Stimulated activated CD8-positive, alpha-beta memory T cell treated with anti-CD3 and anti-CD28 coated beads, Interleukin-4, amount 100 ng/mL, for 48 hours (primary cell): ENCODE measurements at places on chromosomes 3 and 15.

DNA sequence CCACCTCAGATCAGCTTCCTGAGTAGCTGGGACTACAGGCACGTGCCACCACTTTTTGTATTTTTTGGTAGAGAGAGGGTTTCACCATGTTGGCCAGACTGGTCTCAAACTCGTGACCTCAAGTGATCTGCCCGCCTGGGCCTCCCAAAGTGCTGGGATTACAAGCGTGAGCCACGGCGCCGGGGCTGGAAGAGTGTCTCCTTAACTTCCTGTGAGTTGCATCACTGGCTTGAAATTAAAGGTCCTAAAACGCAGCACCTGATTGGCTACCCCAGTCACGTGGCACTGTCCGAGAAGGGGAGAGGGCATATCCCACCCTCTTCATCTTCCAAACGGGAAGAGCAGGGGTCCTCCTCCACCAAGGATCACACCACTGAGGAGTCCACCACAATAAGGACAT is 5.5 kb upstream of the FAM174B start:
- DNase-seq = no peak

GRCh38 chr15:70583006-70583405 is 180.4 kb downstream of the UACA start:
- DNase-seq = peak; percentile 18

DNA sequence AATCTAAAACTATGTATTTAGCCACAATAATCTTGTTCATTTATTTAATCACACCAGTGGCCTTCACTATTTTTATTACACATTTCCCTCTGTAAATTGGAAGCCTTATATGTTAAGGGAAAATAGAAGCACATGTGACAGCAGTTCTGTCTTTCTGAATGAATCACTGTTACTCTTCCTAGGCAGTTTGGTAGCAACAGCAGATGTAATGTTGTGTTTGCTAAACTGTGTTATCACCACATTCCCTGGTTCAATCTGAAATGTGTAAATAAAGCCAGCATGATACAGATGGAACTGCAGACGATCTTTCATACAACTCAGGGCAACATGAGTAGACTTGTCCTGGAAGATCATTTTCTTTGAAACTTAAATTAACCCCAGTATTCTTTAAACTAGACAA is 220.1 kb downstream of the MCTP2 start:
- no peak for DNase-seq

GRCh38 chr3:135762188-135762856 is 203.2 kb upstream of the PPP2R3A start:
- DNase-seq = no peak

- no peak for DNase-seq
These were observed 27.3 kb upstream of the DMXL2 start for GRCh38 chr15:51649659-51650521.

- DNase-seq = no peak
These were observed 26.6 kb downstream of the AAGAB start for GRCh38 chr15:67227846-67228245.

DNA sequence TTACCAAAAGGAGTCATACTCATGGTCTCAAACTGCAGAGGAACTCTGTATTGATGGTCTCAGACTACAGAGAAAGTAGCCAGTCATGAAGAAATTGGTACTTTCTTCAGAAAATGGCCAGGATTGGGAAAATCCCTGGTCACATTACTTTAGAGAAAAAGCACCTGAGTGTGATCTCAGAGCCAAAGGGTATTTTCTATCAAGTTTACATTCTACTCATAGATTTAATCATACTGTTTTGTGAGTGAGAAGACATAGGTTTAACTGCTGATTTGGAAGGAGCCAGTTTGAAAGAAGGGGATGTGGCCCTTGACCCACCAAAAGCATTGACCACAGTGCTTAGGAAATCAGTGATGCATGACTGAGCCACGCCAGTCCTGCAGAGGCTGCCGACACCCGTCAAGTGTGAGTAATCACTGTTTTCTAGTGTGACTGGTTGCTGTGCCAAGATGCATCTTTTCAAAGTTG is 203.6 kb downstream of the AKAP13 start:
- DNase-seq = peak; percentile 71

DNA sequence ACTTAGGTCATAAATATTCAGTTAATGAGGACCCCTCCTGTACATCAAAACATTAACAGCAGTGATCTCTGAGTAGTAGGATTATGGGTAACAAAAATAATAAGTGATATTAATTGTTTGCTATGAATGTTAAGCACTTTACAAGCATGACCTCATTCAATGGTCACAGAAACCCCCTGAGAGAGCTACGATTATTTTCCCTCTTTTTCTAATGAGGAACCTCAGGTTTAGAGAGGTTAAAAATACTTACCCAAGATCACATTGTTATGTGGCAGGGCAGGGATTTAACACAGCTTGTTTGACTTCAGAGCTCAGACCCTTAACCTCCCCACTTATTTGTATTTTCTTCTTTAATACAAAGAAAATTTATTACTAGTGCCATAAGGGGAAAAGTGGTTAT is 228.2 kb downstream of the TBL1XR1 start:
- DNase-seq = no peak

GRCh38 chr3:134666052-134666451 is 15.2 kb upstream of the KY start:
- no peak for DNase-seq

DNA sequence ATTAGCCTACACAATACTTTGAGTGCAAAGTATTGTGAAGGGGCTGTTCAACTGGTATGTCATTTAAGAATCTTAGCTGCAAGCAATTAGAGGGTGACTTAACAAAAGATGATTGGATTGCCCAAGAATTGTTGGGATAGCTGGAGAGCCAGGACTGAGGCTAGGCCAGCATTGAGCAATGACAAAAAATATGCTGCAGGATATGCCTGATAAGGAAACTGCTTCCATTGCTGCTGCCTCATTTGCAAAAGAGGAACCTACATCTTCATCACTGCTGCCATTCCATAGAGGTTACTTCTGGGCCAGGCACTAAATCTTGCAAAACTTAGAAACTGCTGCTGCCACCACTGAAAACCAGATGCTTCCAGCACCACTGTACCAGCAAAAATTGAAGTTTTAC is 108.0 kb upstream of the TBC1D5 start:
- no peak for DNase-seq

- DNase-seq = no peak
These were observed 489.9 kb downstream of the SOX2 start for GRCh38 chr3:182201456-182202168.

GRCh38 chr3:124075753-124076152 is 83.8 kb upstream of the ROPN1 start:
- DNase-seq = no peak

DNA sequence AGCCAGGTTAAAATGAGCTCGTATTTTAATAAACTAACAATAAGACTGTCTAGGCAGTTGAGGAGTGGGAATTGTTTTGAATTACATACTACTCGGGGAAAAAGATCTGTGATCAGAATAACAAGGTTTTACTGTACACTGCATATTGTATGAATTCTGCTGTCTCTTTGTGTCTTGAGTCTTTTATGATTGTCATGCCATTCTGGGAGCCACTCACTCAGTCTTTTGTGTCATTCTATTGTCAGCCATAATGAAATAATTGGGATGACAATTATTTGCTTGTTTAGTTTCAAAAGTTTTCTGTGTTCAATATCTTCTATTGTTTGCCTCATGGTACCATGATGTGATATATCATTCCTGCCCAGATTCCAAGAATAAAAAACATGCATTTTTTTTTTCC is 339.6 kb upstream of the TBL1XR1 start:
- no peak for DNase-seq

DNA sequence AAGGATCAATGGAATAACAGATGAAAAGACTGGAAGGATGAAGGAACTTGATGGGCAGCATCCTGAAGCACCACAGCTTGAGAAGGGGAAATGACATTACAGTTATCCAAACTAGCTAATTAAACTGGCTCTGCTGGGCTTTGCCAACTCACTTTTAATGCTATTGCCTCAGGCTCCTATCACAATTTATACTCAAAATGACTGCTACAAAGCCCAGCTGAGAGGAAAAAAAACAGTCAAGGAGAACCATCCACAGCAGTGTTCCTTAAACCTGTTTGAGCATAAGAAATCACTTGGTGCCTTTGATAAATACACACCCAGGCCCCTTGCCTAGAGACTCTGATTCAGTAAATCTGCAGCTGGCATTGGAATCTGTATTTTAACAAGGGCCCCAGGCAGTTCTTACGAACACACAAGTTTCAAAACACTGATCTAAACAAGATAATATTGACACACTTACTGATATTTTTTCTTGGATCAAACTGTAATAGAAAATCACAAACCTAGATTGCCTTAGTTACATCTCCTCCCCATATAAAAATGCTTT is 85.8 kb downstream of the MB21D2 start:
- no peak for DNase-seq

GRCh38 chr3:170421758-170422157 is 3.1 kb downstream of the CLDN11 start:
- DNase-seq = no peak

DNA sequence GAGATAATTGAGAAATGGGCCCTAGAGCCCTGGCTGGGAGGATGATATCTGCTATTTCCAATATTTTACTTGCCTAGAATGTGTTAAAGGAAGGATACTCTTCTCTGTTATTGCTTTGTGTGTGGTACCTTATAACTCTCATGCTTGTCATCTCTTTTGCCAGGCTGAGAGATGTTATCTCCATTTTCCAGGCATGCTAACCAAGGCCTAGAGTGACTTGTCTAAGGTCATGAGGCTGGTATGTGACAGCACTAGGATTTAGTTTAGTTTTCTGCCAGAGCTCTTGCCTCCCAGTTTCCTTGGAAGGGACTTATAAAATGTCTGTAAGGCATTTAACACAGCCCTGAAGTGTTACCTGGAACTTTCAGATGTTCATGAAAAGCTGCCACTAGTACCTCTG is 1.4 kb downstream of the CLK3 start:
- no peak for DNase-seq

DNA sequence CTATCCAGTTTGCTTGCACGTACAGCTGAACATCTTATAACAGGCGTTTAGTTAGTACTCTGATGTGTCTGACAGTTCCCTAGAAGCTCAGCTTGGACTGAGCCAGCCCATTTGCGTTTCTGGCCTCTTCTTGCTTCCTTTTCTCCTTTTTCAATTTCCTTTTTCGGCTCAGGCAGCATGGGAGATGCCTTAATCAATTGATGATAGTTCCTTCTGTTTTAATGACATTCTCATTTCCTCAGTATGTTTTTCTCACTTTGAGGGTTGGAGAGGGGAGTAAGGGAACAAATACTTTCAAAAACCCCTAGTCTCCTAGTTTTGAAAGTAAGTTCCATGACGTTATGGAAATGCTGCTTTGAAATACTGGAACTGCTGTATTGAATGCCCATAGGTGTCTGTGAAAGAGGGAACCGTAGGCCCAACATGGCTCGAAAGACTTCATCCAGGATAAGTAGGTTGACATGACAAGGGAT is 18.9 kb downstream of the IL1RAP start:
- DNase-seq = no peak

GRCh38 chr3:64816355-64816754 is 128.6 kb upstream of the ADAMTS9 start:
- no peak for DNase-seq

DNA sequence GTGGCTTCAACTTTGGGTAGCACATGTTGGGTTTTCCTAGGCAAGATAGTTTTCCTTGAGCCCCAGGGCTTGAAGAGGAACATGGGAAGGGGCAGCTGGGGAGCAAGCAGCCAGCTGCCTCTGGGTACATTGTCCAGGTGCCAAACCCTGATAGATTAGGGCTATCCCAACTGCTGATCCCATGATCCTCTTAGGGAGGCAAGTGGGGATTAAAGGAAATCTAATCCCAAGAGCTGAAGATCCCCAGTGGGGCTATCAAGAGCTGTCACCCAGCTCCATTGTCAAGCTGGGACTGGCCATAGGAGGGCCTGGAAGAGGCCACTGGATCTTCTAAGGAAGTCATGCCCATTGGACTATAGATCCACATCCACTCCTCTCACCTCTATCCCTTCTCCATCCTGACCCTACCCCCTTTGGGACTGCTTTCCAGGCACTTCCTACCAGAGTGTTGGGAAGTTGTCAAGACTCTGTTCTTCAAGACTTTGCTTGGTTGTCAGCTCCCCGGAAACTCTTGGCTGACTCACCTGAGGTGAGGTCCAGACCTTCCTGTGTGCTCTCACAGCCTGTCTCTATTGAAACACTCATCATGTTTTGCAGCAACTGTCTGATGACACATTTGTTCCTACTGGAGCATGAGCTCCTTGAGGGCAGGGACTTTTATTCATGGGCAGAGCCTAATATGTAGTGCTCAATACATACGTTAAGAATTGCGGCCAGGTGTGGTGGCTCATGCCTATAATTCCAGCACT is 5.9 kb downstream of the CAMK2N2 start:
- DNase-seq = no peak

- no peak for DNase-seq
These were observed 608 bp upstream of the SLC6A6 start for GRCh38 chr3:14401692-14402303.

GRCh38 chr15:66043264-66043663 is 174.0 kb downstream of the RAB11A start:
- no peak for DNase-seq

- DNase-seq = no peak
These were observed 270.3 kb downstream of the RYR3 start for GRCh38 chr15:33581032-33581431.

DNA sequence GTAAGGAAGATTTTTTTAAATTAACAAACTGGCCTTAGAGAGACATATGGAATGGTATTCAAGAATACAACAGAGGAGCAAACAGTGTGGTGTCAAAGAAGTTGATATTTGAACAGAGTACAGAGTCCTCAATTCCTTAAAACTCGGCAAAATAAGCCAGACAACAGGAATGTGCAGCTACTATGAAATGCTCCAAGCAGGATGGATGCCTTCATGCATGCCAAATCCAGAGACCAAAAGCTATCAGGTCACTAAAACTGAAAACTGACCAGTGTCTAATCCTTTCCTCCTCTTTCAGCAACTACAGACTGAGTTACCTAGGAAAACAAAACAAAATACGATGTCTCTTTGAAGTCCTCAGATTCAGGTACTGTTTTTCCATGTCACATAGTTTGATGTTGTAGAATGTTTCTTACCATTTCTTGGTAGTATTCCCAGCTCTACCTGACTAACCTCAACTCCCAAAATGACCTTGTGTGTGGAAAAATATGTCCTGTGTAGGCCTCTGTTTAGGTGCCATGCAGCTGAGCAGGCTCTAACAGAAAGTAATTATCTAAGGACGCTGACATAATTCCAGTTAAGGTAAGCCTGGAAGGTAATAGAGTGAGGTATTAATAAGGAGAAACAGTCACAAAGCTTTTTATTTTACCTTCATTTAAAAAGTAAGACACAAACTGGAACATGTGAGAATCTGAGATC is 46.9 kb downstream of the TBL1XR1 start:
- no peak for DNase-seq

DNA sequence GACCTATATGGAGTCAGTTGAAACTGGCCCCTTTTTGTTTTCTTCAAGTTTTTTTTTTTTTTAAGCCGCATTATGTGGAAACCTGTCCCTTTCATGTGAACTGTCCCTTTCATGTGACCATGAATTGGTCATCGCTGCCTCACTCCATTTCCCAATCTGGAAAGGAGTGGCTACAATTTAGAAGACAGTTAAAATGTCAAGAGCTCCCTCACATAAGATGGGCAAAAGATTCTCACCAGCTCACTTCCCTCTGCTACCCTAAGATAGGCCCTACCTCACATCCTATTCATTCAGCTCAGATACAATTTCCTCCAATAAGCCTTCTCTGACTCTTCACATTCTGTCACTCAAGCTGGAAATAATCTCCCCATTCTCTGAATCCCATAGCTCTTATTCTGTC is 111.3 kb upstream of the BCL6 start:
- DNase-seq = no peak
